ENCODE measurements at places on chromosomes 2 and 18.

- no peak for DNase-seq
Measured at GRCh38 chr18:48249854-48250253, 159.3 kb downstream of the ZBTB7C start.

GRCh38 chr2:9422321-9423099 is 818 bp downstream of the ITGB1BP1 start:
- no peak for DNase-seq

- DNase-seq: no peak
Measured at GRCh38 chr2:71700658-71701397, 247.5 kb downstream of the DYSF start.

GRCh38 chr2:216796115-216796840 is 63.6 kb downstream of the TNP1 start:
- DNase-seq: no peak

DNA sequence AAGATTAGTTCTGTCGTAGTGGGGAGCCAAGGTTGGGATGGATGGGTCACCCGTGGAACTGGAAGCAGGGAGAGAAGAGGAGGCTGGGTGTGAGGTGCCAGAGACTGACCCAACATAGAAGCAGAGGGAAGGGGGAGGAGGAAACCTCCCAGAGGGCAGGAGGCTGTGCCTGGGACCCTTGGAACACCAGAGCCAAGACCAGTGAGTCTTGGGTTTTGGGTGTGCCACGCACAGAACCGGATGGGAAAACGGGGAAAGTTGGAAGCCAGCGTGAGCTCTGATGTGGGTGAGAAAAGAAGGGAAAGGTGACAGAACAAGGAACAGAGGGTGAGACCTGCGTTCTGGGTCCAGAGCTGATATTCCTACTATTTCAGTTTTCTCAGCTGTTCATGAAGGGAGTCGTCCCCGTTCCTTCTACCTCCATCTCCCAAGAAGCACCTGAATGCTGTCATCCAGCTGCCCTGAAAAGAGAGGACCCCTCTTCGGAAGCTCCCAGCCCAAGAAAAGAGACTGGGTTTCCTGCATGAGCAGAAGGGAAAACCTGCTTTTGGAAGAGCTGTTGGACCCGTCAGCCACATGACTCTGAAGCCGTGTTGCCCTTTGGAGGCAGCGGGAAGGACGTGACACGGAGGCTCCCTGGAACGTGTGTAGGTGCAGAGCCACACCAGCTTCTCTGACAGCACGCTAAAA is 250.1 kb downstream of the NDUFA10 start:
- no peak for DNase-seq

DNA sequence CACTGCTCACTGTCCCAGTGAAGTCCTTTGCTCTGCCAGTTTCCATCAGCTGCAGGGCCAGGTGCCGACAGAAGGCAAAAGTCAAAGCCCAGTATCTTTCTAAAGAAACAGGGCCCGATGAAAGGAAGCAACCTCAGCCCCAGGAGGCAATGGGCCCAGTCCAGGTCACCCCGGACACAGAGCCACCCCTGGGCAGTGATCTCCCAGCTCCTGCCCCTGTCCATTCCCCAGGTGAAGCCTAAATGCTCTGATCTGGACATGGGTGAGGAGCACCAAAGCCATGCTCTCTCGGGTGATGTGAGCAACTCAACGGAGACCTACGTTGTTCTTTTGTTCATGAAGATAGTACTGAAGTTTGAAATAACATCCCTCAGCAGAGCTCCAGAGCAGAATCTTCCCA is 61.6 kb downstream of the HDAC4 start:
- no peak for DNase-seq

DNA sequence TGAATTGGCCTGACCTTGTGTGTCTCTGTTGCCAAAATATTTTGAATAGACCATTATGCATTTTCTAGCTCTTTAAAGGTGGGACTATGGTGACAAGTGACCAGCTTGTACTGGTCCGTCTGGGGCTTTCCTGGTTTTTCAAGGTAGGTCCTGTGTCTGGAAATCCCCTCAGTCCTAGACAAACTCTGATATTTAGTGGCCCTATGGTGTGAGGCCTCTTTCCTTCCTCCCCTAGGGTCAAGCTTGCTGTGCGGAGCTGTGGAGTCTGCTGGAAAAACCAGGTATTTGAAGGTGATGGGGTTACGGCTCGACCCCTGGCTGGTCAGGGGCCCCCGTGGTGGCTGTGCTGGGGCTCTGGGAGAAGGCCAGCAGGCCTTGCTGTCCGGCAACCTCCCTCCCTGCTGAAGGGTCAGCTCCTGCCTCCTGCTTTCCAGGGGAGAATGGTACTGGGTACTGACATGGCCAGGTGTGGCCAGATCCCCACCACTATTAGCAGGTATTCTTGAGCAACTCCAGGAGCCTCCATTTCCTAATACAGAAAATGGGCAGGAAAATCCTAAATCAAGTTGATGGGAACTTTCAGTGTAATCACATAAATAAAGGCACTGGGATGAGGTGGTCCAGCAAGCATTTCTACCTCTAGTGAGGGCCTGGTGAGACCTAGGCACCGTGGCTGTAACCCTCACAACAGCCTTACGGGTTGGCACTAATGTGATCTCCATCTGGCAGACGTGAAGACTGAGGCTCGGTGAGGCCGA is 86.2 kb upstream of the HS6ST1 start:
- DNase-seq: no peak

DNA sequence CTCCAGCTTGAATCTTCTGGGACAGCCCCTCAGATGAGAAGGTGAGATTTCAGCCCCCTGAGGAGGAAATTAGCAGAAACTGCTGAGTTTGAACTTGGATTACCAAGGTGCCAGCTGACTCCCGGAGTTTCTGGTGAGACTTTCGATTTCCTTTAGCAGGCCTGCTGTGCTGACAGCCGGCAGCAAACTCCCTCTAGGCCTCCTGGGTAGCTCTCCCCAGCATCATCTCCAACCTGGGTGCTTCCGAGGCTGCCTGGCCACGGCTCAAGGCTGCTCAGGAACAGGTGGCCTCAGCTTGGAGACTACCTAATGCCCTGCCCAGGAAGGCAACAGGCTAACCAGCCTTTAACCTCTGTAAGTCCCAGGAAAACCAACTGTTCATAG is 16.5 kb downstream of the SDC1 start:
- no peak for DNase-seq

GRCh38 chr2:100756704-100757103 is 63.2 kb upstream of the NPAS2 start:
- DNase-seq: no peak

DNA sequence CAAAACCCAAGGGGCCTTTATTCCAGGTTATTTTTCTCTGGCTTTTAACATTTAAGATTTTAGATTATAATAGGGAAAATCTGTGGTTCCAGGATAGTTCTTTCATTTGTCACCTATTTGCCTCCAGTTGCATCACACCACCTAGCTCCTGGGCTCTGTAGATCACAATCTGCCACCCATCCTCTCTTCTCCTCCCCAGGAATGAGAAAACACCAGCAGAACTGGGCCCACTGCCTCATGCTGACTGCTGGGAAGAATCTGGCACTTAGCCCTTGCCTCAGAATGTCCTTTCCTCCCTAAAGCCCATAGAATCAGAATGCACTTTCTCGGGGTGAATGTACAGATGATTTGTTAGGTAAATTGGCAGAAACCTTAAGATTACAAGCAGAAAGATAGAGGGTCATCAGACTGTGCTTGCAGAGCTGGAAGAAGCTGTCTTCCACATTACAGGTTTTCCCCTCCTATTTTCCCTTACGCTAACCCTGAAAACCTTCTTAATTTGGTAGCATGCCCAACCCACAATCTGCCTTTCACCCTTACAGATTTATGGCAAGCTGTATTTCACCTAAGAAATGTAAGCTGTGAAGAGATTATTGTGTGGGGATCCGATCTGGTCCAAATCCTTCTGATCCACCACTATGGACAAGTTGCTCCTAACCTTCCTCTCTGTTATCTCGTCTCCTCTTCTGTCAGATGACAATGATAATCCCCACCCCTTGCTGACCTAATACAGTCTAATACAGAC is 72.6 kb downstream of the LRRC30 start:
- no peak for DNase-seq

DNA sequence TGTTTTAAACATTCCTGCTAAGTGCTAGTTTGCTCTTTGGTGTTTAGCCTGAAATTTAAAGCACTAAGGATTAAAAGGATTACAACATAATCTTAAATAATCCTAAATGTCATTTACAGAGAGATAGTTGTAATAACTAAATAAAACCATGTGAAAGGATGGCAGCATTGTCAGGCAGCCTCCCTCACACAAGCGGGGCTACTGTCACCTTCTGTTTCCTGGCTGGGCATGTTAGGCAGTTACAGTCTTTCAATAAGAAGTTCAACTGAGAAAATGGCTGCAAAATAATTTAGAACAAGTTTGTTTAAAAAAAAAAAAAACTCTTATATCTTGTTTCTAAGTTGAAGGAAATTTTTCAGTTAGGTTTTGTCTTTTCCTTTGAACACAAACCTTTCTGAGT is 124.9 kb downstream of the ARHGAP15 start:
- DNase-seq: no peak

DNA sequence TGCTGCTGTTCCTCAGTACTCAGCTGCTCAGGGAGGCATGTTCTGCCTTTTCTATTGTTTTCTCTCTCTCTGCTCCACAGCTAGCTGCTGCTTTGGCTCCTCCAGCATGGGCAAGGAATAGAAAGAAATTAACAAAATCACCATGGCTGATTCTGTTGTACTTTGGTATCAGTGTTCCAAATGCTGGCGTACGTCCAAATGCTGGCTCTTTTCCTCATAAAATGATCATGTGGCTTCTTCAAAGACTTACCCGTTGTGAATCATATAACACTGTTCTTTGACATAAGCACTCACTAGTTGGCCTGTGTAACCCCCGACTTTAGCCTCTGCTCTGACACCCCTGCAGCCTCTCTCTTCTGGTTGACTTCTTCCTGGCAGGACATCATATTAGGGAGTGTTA is 547.6 kb downstream of the CPS1 start:
- no peak for DNase-seq

- peak; percentile 29 for DNase-seq
Measured at GRCh38 chr2:75640621-75641121, 5.9 kb upstream of the MRPL19 start.

- no peak for DNase-seq
Measured at GRCh38 chr18:67151366-67151765, 365.2 kb downstream of the DSEL start.

GRCh38 chr18:4284528-4284927 is 170.6 kb downstream of the DLGAP1 start:
- no peak for DNase-seq

DNA sequence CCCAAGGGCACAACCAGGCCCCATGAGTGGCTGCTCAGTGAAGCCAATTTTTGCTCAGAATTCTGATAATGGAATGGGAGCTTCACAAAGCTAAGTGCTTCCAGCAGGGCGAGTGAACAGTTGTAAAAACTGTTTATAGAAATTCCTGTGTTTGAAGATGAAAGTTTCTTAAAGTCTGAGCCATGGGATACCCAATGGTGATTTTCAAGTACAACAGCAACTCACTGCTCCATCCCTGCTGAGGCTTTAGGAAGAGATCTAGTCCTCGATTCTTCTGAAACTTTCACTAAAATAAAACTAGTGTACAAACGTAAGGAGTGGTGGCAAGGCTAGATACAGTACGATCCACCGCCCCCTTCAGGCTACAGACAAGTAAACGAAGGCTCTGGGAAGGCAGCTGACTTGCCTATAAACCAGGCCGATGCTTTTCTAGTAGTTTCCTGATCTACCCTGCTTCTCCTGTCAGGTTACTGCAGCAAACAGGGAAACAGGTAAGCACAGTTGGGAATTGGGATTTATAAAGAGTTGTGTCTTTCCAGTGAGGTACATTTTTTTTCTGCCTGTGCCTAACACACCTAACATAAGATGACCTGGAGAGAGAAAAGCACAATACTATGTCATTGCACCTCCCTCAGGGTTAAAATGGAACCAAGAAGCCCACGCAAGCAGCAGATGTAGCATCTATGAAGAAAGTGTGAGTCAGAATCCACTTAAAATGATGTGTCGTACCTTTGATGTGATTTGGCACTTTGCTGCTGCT is 108.7 kb downstream of the UXS1 start:
- no peak for DNase-seq

- DNase-seq: peak; percentile 20
Measured at GRCh38 chr2:55309446-55309845, 40.4 kb upstream of the MTIF2 start.

DNA sequence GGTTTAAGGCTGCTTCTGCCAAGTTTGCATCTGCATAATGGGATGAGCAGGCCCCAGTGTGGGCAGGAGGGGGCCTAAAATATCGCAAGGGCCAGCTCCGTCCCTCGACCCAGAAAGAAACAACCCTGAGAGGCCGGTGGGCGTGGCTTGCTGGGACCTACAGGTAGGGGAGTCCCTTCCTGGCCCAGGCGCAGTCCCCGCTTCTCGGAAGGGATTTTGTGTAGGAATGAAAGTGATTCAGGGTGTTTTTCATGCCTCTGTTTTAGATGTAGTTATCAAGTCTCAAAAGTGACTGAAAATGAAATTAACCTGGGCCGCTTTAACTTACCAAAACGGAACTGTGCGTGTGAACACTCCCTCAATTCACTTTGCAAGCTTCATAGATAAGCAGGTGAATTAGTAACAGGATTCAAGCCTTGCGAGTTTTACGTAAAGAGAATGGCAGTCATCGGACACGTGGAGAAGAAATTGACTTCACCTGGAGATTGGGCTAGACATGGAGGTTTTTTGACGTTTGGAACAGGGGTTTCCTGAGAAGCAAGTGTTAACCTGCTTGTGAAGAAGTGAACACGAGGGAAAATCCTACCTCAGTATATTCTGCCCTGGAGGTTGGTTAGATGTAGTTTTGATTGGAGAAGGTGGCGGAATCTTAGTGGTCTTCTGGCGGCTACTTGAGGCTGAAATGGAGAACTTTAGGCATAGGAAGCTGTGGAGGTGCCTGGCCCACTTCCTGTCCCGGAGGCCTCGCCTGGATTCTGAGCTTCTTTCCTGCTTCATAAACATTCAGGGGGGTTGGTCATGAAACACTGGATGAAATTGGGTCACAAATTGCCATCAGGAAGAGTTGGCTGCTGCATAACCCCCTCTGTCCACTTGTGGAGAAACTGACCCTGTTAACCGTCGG is 1.7 kb downstream of the NCK2 start:
- DNase-seq: no peak

DNA sequence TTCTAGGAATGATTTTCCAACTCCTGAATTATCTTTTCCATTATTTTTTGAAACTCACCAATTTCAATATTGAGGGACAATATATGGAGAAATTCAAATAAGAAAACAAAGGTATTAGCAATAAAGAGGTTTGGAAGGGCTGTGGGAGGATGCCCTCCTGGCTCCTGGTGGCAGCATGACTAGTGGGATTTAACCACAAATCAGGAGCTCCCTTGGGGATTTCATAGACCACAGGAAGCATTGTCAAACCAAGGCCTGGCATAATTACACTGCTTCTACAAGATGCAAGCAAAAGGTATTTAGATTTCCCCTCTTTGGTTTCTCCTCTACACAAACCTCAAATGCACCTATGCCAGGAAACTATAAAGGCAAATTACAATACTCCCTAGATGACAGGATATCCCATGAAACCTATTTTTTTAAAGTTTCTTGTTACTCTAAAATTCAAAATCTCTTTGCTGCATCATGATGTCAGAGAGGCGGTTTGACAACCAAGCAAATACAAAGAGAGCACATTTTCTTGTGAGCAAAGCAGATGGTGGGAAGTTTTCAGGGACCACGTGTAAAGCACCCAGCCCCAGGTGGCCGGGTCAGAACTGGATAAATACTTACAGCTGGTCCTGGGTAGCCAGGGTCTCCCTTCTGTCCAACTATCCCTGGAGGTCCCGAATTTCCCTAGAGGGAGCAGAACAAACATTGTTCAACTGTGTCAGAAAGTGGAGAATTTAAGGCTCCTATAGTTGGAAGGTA is 67.9 kb downstream of the COL6A3 start:
- no peak for DNase-seq

Data from AG09309 (cell line).